ENCODE measurements at places on chromosomes 6 and 20.

GRCh38 chr6:43821101-43821886 lies 51.3 kb downstream of the VEGFA start:
- DNase-seq = no peak

DNA sequence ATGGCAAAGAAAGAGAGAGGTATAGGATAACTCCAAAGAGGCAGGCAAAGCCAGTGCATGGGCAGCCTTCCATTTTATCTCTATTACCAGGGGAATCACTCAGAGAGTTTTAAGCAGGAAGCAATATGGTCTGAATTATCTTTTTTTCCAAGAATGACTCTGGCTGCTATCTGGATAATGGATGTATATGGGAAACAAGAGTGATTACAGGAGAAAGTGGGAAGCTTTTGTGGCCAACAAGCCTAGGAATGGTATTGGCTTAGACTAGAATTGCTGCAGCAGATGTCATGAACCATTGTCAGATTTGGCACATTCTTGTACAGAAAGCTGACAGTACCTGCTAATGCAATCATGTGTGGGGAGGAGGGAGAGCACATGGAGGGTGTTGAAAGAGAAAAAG lies 73.0 kb upstream of the BTBD3 start:
- DNase-seq = no peak

GRCh38 chr6:6686748-6687601 lies 98.5 kb downstream of the LY86 start:
- DNase-seq = no peak

DNA sequence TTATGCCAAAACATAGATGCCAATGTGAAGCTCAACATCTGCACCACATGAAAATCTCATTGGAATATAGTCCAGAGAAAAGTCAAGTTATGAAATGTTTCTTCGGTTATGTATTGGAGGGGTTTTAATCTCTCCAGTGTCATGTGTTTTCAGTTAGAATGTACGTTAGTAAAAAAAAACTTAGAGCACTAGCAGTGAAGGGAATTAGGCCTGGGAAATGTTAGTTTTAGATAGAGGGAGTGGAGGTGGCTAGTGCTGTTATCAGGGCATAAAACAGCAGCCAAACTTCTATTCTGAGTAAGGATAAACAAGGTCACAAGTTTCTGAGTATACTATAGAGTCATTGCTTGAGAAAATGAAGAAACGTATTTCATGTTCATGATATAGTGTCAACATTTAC lies 42.9 kb downstream of the HDGFL1 start:
- no peak for DNase-seq

DNA sequence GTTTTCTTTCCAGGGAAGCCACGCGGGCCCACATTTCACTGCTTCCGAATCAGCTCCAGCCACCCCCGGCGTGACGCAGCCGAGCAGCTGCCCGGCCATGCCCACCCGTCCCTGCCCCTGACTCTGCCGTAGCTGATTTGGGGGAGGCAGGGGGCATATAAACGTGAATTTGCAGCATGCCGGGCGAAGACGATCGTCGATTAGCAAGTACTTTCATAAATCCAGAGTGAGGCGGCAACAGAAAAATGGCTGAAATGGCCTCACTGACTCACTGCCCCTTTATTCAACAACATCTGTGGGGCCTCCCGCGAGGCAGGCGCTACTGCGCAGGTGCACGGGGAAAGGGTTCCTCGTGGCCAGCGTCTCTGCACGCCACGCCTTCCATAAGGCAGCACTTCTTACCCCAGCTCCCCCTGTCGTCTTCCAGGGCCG lies 118.0 kb downstream of the DLL1 start:
- DNase-seq = no peak

DNA sequence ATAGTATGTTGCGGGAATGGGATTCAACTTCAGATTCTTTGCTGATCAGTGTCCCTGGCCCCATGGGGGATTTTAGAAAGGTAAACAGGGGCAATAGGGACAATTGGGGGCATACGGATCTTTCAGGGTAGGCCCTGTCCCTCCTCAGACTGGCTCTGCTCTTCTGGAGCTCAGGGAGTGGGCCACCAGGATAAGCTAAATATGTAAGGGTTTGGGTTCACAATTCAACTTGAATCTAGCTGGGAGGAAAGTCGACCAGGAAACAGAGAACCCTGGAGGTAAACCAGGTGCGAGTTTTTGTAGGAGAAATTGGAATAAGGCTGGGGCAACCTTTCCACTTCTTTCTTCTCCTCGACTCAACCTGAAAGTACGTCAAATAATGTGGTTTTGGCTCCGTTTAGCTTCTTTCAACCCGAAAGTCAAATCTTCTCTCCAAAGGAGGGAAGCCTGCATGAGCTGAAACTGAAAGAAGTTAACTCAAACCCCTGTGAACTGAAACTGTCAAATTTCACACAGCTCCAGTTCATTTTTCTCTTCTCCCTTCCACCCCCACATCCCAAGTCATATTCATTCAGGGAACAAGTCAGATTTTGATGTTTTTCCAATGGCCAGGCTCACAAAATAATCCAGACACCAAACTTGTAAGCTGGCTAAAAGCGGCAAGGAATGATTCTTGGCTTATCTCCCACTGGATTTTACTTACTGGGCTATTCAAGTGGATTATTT lies 278.2 kb downstream of the CLIC5 start:
- DNase-seq = no peak
